ENCODE measurements at places on chromosomes 12 and 14.

- DNase-seq = no peak
Measured at GRCh38 chr14:68076451-68076850, 256.9 kb downstream of the RAD51B start.

DNA sequence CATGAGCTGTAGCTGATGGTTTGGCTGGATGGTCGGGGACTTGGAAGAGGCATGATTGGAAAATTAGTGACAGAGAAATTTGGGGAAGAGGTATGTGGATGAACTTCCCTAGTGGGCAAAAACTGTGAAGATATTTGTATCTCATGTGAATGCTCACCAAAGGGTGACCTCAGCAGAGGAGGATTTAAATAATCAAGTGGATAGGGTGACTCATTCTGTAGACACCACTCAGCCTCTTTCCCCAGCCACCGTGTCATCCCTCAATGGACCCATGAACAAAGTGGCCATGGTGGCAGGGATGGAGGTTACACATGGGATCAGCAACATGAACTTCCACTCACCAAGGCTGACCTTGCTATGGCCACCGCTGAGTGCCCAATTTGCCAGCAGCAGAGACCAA, 60.8 kb upstream of the KRAS start:
- DNase-seq = no peak

- DNase-seq = no peak
Measured at GRCh38 chr12:6053541-6053940, 70.9 kb downstream of the VWF start.

- no peak for DNase-seq
Measured at GRCh38 chr12:105834496-105834895, 304.3 kb downstream of the NUAK1 start.

DNA sequence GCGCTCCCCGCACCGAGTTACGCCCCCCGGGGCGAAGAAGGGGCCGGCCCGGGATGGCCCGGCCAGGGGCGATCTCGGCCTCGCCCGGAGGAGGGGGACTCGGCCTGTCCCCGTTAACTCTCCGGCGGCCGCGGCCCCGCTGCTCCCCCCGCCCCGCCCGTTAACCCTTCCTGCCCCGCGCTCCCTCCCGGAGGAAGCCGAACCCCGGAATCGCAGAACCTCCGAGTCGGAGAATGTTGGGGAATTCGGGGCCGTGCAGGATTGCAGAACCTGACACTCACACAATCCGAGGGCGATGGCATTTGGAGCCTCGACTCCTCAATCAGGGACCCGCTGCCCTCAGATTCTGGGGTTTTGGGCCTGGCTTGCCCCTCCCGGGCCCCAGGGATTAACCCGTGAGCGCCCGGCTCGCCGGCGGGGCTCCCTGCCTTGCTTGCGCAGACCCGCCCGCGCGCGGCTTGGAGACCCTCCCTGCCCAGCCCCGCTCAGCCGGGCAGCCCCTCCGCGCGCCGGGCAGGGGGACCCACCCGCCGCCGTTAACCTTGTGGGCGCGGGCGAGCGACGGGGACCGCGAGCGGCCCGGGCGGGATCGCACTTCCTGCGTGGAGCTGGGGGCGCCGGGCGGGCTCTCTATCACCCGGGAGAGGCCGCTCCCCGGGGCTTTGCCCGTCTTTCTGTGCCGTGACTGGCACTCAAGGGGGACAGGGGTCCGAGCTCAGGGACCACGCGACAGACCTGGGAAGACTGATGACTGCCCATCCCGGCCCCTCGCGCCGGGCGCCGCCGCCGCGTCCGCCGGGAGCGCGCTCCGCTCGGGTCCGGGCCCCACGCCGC, 18.8 kb downstream of the BEGAIN start:
- no peak for DNase-seq

DNA sequence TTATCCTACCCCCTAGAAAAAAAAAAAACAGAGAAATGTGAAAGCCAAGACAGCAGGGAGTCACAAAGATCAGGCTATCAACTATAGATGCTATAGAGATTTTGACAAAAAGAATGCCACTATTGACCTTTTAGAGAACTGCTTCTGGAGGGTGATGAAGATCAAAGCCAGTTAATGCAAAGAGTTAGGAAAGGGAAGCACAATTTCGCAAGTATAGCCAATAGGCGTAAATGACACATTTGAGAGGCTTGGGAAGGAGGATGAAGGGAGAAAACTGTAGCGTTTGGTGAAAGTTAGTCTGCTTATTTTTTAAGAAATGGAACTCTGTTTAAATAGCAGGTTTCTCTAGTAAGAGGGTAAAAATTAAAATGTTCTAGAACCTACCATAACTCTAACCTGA, 190.7 kb downstream of the DUSP6 start:
- no peak for DNase-seq

- DNase-seq = no peak
Measured at GRCh38 chr14:45940318-45940717, 687.3 kb upstream of the MIS18BP1 start.

DNA sequence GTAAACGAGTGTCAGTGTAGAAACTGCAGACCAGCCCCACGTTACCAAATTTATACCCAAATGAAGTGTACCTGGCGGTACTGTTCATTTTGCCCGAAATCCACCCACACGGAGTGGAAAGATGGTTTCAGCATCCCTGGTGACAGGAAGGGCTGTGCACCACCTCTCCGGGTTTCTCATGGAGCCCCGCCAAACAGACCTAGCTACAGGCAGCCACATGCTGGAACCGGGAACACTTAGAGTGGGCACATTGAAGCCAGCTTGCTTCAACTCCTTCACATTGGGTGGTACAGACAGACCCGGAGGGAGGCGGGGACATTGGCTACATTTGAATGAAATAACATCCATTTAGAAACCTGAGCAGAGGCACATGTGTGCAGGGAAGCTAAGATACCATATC, 84.4 kb downstream of the PPP2R5C start:
- DNase-seq = no peak

All from CD4-positive, alpha-beta T cell treated with Interleukin-21 for 1 hour (primary cell).